Fibroblast of skin of right quadriceps (primary cell): ENCODE measurements at places on chromosomes 13 and 19.

DNA sequence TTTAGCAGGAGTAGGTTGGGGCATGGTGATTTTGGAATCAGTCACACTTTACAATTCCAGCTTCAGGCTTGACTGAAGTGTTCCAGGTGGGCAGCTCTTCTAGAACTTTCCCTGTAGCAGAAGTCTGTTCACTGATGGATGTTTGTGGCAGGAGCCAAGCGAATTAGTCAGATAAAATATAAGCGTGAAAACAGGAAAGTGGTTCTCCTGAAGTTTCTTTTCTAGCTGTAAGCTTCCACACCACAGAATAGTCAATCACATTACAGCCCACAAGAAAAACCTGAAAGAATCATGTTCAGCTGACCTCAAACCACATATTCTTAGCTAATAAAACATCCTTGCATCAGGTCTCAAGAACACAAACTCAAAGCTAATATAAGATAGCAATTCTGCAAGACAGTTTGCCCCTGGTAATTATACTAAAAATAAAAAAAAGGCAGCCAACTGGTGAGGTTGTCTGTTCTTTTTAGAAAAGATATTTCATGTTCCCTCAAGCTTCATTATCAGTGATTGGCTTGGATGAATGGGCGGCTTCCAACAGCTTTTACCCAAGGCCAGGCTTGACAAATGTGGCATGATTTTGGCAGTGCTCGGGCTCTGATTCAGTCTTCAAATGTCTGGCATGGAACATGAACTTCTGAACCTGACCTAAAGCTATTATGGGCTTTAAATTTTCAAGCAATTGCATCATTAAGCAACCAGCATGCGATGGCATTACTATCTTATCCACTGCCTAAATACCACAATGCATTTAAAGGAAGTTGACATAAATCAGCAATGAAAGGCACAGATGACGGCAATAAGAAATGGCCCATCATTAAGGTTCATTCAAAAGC, 136.8 kb downstream of the DCLK1 start:
- DNase-seq = peak; percentile 91

DNA sequence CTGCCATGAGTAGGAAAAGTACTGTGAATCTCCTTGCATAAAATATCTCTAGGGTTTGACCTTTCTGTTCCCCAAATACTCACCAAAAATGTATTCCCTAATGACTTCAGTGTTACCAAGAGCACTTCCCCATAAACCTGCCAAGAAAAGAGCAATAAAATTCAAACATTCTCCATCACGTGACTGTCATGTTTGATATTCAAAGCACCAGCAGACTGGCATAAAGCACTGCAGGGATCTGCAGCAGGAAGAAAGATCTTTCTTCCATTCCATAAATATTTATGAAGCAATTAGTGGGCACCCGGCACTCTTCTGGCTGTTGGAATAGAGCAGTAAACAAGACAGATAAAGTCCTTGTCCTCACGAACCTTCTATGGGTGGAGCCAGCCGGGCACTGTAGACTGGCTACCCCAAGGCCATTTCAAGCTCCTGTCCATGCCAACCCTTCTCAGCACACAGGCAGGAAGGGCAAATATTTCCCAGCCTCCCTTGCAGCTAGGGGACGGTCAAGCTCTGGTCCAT, 20.3 kb downstream of the PLA2G4C start:
- peak; percentile 70 for DNase-seq

DNA sequence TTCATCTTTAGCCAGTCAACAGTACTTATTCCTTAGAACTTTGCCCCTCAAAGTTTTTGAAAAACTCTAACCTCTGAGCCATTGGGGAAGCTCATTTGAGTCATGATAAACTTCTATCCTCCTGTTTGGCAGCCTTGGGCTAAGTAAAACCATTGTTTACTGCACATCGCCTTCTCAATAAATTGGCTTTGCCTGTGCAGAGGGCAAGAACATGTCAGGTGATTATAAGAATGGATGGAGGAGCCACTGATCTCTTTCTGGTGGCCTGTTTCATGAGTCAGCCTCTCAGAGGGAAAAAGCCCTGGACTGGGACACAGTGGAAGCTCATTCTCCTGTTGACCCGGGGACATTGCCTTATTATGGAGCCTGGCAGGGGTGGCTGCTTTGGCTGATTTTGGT, 19.4 kb upstream of the PSG4 start:
- no peak for DNase-seq

DNA sequence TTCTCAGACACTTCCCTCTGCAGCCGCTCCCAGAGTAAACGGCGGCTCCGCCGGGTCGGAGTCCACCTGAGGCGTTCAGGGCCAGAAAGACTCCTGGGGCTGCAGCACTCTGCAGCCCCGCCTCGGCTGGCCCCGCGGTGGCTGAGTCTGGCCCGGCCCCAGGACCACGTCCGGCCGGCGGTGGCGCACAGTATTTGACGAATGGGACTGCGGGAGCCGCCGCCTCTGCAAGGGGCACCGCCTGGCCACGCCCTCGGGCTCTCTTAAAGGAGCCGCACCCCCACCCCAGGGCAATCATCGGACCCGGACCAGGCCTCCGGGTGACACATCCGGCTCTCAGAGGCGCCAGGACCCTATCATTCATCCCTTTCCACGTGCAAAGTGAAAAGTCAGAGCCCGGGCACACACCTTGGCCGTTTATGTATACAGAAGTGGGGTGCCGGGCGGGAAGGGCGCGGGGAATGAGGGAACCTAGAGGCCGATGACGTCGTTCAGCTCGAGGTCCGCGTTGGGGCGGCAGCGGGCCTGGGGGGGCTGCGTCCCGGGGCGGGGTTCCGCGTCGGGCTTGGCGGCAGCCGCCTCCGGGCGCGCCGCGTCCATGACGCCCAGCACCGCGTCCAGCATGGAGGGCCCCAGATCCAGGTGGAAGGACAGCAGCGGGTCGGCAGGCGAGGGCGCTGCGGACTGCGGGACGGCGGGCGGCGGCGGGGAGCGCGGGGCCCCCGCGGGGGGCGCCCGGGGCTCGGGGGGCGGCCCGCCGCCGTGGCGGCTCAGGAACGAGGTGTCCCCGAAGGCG, 1.2 kb upstream of the LENG9 start:
- peak; percentile 82 for DNase-seq

- DNase-seq = no peak
Measured at GRCh38 chr19:29781386-29782259, 30.2 kb upstream of the CCNE1 start.

DNA sequence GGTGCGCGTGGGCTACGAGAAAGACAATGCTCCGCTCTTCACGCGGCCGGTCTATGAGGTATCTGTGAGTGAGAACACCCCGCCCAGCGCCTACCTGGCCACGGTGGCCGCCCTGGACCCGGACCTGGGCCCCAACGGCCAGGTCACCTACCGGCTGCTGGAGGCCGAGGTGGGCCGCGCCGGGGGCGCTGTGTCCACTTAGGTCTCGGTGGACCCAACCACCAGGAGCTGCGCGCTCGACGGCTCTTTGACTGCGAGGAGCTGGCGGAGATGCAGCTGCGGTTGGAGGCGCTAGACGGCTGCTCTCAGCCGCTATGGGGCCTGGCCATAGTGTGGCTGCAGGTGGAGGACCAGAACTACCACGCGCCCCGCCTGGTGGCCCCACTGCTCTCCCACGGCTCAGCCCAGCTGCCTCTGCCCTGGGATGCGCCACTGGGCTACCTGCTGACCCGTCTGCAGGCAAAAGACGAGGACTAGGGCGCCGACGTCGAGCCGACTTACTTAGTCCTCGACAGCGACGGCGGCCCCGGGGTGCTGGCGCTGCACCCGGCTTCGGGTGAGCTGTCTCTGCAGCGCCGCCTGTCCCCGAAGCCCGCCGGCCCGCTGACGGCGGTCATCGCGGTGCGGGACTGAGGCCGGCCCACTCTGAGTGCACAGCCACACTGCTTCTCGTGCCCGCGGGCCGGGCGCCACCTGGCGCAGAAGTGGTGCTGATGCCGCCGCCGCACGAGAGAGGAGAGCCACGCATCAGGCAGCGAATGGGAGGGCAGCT, 173.0 kb downstream of the OLFM4 start:
- no peak for DNase-seq

DNA sequence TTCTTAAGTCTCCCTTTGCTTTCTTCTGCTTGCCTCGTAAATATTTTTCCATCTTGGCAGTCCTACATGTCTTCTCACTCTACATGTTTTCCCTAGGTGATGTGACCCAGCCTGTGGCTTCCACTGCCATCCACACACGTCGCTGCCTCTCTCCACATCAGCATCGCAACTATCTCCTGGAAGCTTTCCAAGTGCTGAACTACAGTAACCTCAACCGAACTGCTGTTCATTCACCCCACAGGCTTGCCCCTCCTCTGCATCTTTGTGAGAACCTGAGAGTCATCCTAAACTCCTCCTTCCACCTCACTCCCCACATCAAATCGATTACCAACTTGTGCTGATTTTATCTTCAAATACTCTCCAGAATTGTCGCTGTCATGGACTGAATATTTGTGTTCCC, 41.2 kb upstream of the USPL1 start:
- DNase-seq = peak; percentile 56

- DNase-seq = peak; percentile 36
Measured at GRCh38 chr13:35804901-35805300, 326.3 kb downstream of the DCLK1 start.

- DNase-seq = peak; percentile 23
Measured at GRCh38 chr13:65656740-65657329, 1573.3 kb downstream of the PCDH9 start.

GRCh38 chr19:42102877-42103276, 26.9 kb downstream of the ZNF574 start:
- no peak for DNase-seq
